H4 (cell line): ENCODE measurements at places on chromosomes 11 and 22. TPM values are rescaled to one million over a fixed set of nuclear protein-coding genes. Genes with fewer than 3 reads are reported as not detected.
A peak's percentile ranks its signal among the peaks of the same experiment; 100 is the strongest.

DNA sequence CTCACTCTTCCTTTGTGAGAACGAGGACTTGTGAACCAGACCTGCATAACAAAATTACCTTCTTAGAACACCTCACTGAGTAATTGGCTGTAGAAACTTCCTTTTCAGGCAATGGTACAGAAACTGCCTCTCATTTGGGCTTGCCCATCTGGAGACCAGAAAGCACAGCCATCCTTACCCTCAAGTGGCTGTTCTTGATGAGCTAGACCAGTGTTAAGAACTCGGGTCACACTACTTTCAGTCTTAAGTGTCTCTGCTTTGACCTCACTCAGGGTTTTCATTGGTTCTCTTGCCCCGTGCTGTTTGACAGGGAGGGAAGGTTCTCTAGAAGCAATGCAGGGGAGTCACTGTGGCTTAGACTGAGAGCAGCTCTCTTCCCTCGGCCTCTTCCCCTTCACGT is 29.3 kb downstream of the NAT10 start:
- no peak for DNase-seq

Gene CRYBA4
- total RNA-seq: not detected in 2 replicates

- no peak for DNase-seq
Measured at GRCh38 chr11:130418210-130418609, 10.2 kb downstream of the ADAMTS8 start.

Gene FGF4
- 0.02 TPM in 1 of 2 replicates, not detected in the other for total RNA-seq

DNA sequence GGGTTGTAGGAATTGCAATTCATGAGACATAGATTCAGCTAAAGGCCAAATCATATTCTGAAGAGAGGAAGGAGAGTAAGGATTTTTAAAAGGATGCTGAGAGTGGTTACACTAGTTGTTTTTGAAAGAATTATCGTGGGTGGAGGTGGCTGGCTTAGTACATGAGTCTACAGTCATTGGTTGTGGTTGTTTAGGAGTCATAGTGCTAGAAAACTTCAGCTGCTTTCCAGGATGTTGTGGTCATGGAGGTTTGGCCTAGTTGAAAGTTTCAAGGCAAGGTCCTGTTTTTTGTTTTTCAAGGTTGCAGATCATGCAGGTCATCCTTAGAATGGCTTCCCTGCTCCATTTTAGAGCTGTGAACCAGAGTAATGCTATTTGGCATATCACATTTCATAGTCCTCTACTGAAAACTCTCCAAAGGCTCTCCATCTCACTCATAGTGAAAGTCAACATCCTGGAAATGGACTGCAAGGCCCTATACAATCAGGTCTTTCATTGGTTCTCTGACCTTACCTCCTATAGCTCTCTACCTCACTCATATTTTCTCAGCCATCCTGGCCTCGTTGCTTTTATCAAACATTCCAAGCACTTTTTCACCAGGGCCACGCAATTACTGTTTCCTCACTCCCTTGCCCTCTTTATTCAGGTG is 26.1 kb upstream of the ZBTB44 start:
- DNase-seq: peak; percentile 10

DNA sequence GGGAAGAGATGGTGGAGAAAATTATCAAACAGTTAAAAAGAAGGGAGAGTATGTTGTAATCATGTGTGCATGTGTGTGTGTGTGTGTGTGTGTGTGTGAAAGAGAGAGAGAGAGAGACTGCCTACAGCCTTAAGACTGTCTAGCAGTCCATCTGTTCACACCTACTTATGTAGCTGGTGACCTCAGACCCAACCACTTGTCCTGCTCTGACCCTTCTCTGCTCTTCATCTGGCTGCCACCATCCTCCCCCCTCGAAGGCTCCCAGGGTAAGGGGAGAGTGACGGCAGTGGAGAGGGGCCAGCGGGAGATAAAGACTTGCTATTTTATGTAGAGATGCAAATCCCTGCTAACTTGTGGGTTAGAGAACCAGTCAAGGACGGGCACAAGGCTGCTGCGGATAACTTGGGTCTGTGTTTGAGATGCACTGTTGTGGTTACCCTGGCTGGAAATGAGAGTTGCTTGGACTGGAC is 24.9 kb upstream of the GRAMD1B start:
- no peak for DNase-seq

Gene SLC22A9
- not detected in 2 replicates for total RNA-seq

Gene NEFH
- total RNA-seq: not detected in 2 replicates

Gene ALDH3B1
- total RNA-seq: 17.0 and 19.9 TPM in 2 replicates

- DNase-seq: no peak
Measured at GRCh38 chr11:96925862-96926261, 536.0 kb downstream of the JRKL start.

- no peak for DNase-seq
Measured at GRCh38 chr11:115325523-115325922, 178.7 kb downstream of the CADM1 start.

- DNase-seq: peak; percentile 39
Measured at GRCh38 chr22:48566741-48567140, 1260.9 kb downstream of the BRD1 start.

Gene RANGAP1
- total RNA-seq: 29.7 and 44.6 TPM in 2 replicates

DNA sequence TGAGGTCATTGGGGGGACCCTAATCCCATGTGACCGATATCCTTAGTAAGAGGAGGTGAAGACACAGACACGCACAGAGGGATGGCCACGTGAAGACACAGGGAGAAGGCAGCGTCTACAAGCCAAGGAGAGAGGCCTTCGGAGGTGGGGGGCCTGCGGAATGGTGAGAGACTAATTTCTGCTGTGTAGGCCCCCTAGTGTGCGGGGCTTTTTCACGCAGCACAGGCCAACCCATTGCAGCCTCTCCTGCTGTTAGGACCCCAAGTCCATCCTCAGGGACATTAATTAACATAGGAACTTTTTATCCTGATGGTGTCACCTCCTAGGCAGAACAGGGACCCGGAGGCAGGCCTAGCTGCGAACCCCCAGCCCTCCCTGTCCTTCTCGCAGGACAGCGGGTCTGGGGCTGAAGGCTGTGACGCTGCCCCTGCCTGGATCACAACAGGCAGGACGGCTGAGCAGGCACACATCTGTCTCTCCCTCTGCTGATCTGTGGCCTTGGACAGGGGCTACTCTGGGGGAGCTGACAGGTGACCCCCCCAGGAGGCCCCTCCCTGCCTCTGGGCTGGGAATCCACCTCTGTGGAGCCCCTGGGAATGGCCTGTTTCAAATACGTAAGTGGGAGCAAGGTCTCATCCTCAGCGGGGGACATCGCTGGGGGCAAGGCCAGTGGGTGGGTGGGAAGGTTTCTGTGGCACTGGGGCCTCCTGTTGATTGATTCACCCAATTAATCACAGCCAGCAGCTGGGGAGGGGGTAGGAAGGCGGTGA is 7.9 kb downstream of the ASCL2 start:
- DNase-seq: no peak

Gene CASP4
- total RNA-seq: 264 and 319 TPM in 2 replicates

Gene CRKL
- total RNA-seq: 25.4 and 27.4 TPM in 2 replicates

Gene PGR
- 0.10 and 1.1 TPM in 2 replicates for total RNA-seq

Gene ZBTB44
- total RNA-seq: 15.3 and 23.8 TPM in 2 replicates

GRCh38 chr11:93756748-93757147 is 15.3 kb downstream of the C11orf54 start:
- no peak for DNase-seq

GRCh38 chr11:84685976-84686375 is 941.2 kb downstream of the DLG2 start:
- DNase-seq: no peak

Gene LRRN4CL
- 0.14 TPM in 1 of 2 replicates, not detected in the other for total RNA-seq

GRCh38 chr11:71097506-71098240 is 154.7 kb downstream of the SHANK2 start:
- no peak for DNase-seq

- peak; percentile 91 for DNase-seq
Measured at GRCh38 chr11:67054346-67054835, 2.3 kb upstream of the RHOD start.

- DNase-seq: no peak
Measured at GRCh38 chr11:115656041-115656440, 151.8 kb upstream of the CADM1 start.

DNA sequence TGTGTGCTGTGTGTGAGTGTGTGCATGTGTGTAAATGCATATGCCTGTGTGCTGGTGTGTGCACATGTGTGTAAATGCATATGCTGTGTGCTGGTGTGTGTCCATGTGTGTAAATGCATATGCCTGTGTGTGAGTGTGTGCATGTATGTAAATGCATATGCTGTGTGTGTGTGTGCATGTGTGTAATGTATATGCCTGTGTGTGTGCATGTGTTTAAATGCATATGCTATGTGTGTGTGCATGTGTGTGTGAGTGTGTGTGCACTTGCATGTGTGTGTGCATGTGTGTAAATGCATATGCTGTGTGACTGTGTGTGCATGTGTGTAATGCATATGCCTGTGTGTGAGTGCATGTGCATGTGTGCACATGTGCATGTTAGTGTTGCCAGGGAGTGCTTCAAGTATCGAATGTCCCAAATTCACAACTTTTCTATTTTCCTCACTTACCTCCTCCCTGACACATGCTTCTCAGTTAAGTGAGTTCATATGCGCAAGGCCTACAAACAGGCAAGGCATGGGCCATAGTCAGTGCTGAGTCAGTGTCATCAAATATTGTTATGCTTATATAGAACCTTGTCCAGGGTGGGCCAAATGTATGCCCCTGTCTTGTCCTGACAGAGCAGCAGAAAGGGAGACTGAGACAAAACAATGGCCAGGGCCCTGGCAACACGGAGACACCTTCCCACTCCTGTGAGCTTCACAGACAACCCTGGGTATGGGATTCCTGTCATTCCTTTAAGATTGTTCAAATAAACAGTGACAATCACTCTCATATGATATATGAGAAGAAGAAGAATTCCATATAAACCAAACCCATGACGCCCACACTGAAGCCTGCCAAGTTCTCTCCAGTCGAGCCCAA is 38.6 kb downstream of the GGTLC2 start:
- no peak for DNase-seq

Gene LDLRAD3
- 5.3 and 8.1 TPM in 2 replicates for total RNA-seq

Gene TMEM45B
- total RNA-seq: not detected in 2 replicates

DNA sequence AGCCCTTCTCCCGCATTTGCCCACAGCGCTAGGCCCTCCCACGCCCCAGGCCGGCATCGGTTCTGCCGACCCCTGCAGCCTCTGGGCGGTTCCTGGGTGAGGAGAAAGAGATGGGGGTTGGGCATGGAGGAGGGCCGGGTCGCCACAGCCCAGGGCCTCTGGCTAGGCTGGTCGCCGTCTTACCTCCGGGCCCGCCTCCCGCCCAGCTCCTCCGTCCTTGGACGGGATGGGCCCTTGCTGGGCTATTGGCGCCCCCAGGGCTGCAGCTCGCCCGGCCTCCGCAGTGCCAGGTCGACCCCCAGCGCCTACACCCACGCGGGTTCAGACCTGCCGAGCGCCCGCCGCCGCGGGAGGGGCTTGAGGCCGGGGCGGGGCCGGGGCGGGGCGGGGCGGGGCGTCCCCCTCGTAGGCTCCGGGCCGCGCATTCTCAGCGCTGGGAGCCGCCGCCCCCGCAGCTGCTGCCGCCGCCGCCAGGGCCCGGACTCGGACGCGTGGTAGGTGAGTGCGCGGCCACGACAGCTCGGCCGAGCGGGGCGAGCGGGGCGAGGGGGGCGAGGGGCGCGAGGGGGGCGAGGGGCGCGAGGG is at the start of gene CD151:
CD151 (plus strand) TSS at position 424 of the 585 bp plus-strand sequence. CDS start 3,118 bp downstream, outside the sequence.
- DNase-seq: no peak

Gene C11orf42
- total RNA-seq: not detected in 2 replicates

DNA sequence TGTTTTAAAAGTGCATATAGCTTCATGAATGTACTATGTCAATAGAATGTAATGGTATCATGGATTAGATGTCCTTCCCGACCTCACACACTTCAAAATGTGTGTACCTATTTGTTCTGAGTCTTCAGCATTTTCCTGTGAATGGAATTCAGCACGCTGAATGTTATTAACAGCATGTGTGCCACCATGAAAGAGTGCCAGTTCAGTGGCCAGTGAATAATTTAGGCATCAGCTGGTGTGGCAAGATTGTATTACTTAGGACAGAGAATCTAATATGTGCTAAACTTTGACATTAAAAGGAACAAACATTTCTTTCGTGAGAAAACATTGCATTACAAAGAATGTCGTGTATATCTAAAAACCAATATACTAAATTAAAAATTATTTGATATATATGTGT is 46.4 kb downstream of the HIPK3 start:
- no peak for DNase-seq

DNA sequence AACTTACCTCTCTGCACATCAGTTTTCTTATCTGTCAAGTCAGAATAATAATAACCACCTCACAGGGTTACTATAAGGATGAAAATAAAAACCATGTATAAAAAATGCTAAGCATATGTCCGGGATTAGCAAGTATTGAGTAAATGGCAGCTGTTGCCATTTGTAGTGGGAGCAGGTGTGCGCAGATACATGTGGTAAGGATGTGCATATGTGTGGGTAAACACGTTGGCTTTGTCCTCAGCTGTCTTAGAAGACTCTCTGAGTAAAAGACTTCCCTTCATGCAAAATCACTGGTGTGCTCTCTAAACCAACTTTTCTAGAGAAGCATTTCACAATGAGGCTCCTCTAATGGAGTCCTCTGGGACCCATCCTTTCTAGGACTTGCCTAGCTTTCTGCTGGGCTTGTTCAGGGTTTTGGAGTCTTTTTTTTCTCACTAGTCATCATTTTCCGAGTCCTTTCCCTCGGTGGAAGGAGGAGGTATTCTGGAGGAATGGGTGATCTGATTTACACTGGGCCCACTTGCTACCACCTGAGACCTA is 62.4 kb downstream of the NELL1 start:
- no peak for DNase-seq
